Fibroblast of skin of right biceps (primary cell): ENCODE measurements at places on chromosomes 5 and 9.

DNA sequence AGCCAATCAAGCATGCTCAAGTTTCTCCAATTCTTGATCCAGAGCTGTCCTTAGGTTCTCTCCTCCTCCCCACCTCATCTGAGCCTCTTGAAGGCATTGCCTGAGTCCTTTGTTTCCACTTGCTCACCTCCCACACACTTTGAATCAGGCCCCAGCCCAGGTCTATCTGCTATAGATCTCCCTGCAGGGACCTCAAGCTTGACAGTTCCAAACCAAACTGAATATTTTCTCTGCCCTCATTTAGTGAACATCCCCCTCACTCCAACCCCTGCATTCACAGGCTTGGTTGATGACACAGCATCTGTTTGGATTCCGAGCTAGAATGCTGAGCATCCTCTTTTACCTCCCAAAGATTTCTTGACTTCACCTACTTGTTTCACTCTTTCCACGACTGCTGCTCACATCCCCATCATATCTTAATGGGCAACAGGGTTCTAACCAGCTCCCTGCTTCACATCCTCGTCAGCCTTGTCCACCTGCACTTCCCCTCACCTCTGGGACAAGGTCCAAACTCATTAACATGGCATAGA is 474.5 kb downstream of the ZSWIM6 start:
- peak; percentile 9 for DNase-seq

DNA sequence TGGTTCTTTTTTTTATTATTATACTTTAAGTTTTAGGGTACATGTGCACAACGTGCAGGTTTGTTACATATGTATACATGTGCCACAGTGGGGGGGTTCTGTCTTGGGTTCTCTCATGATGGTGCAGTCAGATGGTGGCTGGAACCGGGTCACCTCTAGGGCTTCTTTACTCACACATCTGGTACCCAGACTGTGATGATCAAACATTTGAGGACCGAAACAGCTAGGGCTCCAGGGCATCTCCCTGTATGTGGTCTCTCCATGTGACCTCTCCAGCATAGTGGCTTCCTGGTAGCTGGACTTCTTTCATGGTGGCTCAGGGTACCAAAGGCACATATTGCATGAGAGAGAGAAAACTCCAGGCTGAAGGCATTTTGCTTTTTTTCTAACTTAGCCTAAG is 9.8 kb upstream of the CRHBP start:
- DNase-seq: no peak

- peak; percentile 3 for DNase-seq
Measured at GRCh38 chr5:180491496-180491895, 2.7 kb upstream of the CNOT6 start.

- DNase-seq: no peak
Measured at GRCh38 chr5:42531611-42532010, 108.4 kb downstream of the GHR start.

DNA sequence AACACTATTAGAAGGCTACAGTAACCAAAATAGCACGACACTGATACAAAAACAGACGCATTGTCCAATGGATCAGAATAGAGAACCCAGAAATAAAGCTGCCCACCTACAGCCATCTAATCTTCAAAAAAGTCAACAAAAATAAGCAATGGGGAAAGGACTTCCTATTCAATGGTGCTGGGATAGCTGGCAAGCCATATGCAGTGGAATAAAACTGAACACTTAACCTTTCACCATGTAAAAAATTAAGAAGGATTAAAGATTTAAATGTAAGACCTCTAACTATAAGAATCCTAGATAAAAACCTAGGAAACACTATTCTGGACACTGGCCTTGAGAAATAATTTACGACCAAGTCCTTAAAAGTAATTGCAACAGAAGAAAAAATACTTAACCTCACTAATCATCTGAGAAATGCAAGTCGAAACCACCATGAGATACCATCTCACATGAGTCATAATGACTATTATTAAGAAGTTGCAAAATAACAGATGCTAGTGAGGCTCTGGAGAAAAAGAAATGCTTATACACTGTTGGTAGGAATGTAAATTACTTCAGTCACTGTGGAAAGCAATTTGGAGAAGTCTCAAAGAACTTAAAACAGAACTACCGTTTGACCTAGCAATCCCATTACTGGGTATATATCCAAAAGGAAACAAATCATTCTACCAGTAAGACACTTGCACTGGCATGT is 203.3 kb upstream of the CDH9 start:
- peak; percentile 98 for DNase-seq

GRCh38 chr9:117247266-117247665 is 167.6 kb downstream of the ASTN2 start:
- DNase-seq: no peak

- no peak for DNase-seq
Measured at GRCh38 chr9:106964822-106965525, 102.0 kb downstream of the ZNF462 start.

- DNase-seq: no peak
Measured at GRCh38 chr5:105812304-105812703, 1858.4 kb downstream of the EFNA5 start.

DNA sequence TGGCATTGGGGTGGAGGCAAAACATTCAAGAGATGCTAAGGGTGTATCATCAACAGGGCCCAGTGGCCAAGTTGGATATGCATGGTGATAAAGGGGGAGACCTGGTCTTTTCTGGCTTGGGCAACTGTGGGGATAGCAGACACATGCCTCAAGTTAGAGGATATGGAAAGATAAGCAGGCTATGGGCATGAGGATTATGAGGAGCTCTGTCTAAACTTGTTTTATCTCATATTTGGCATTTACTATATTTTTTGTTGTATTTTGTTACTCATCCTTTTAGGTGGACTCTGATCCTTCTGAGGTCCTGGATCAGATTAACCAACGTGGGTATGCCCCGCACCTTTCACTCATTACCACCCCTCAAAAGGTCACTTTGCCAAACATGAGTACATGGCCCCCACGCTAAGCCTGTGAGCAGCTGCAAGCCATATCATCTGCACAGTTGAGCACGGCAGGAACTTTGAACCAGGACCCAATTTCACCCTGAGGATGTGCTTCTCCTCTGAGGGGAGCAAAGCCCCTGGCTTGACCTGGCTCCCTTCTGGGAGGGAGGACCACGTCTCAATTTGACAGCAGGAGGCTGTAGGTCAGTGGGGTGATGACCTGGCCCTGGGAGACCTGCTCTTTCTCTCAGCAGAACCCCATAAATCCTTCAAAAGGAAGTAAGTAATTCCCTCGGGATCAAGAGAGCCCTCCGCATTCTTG is 71.1 kb upstream of the CD180 start:
- DNase-seq: no peak

- no peak for DNase-seq
Measured at GRCh38 chr9:68480807-68481206, 59.9 kb downstream of the TMEM252 start.

DNA sequence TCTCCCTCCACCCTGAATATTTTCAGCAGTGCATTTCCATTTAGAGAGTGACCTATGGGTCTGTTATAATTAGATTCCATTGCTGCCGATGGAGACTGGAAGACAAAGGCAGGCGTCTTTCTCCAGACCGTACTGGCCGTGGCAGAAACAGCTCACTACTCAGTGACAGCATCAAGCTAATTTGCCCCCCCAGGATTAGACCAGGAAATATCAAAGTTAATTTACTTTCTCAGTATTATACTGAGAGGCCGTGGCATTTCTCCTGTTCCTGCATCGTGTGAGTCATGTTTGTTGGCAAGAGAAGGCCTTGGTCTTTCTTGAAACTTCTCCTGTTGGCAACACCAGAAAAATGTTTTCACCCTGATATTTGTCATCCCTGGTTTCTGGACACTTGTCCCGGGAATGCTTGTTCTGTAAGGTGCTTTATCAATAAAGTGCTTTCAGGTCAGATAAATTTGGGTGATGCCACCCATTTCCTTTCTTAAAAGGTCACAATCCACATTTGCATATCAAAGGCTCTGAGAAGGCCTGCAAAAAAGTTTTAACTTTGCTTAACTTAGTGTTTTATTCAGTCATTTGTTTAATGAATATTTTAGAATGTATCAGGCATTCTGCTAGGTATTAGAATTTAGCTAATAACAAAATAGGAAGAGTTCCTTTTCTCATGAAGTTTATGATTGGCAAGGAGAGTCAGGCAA is 28.4 kb downstream of the SV2C start:
- DNase-seq: no peak

DNA sequence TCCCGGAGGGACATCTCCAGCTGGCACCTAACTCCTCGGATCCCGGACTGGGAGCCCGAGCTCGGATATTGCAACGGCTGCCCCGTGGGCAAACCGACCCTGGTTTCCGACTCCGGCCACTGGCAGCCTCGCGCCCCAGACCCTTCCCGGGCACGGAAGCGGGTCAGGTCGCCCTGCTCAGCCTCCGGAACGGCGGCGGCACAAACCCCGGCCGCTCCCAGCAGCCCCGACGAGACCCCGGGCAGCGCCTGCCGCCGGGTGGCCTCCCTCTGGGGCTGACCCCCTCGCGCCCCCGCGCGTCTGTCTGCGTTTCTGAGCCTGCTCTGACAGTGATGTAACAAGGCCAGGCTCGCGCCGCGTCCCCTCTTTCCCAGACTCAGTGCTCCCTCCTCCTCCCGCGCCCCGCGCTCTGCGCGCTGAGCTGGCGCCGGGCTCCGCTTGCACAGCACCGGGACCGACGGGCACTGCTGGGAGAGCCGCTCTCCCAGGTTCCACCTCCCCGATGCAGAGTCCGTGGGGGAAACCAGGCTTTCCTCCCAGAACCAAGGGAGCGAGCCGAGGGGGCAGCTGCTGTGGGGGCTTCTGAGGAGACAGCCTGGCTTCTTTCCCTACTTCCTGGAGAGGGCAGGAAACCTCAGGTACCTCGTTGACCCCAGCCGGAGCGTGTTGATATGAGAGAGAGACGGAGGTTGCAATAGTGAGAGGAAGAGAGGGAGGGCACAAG is at the start of gene TMEM215:
Gene TMEM215, plus strand, starts transcription at position 373 of the 724 bp plus-strand sequence. CDS start 644 bp downstream, outside the sequence.
- peak; percentile 8 for DNase-seq

- no peak for DNase-seq
Measured at GRCh38 chr5:76099756-76100155, 16.6 kb downstream of the SV2C start.

GRCh38 chr9:120892748-120893610 is 16.0 kb upstream of the PHF19 start:
- peak; percentile 74 for DNase-seq

DNA sequence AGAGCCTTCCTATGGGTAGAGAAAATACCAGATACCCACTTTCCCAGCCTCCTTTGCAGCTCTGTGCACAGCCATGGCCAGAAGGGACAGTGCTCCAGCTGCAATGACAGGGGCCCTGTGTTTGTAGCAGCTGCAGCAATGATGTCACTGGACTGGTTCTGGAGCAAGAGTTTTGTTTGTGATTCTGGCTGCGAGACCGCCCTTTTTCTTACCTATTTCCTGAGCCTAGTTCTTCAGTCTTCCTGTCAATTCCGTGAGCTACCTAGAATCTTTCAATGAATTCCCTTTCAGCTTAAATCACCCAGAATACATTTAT is 10.0 kb upstream of the BOD1 start:
- DNase-seq: no peak

DNA sequence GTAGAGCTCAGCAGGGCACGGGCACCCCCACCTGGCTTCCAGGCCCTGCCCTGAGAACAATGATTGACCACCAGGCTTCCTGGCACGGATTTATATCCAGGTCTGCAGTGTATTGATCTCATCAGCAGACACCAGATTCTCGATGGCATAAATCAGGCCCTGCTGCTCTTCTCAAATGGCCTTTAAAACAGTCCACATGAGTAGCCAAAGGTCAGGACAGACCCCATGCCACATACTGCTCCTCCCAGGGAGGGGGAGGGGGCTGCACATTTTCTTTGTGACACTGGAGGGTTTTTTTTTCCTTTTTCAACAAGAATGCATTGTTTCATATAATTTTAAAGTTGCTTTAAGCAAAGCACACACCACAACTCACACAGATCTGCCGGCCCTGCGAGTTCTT is 85.4 kb downstream of the SEMA4D start:
- DNase-seq: no peak

DNA sequence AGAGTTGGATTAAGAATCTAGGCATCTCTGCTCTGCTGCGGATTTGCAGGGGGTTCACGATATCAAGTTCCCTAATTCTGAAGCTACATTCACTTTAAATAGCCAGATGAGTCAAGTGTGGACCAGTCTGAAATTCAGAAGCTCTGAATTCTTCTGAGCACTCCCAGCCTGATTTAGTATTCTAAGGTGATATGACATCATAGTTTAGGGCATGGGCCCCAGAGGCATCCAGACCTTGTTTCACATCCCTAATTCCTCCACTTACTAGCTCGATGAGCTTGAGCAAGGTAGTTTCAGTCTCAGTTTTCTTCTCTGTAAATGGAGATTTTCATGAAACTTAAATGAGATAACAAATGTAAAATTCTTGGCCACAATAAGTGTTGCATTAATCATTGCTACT is 65.2 kb downstream of the TMEM167A start:
- peak; percentile 1 for DNase-seq

DNA sequence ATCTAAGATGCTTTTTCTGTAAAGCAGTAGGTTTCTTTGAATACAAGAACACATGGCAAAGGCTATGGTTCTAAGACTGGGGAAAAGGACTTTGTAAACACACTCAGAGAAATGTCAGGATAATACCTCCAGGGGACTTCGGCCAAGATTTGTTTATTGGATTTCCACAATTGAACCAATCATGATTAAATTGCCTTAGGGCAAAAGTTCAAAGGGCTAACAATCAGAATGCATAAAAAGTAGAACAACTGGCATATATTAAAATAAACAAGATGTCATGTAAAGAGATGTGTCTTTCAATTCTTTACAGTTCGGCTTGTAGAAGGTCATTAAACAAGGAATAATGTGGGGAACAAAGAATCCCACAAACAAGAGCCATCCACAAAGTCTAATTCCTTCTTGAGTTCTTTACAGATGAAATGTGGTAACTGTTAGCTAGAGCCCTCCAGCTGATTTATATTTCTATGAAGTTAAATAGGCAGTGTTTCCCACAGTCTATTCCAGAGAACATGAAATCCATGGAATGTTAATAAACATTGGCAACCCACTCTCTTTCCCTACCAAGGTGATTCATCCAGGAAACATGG is 565.5 kb downstream of the ZNF608 start:
- DNase-seq: peak; percentile 72

- peak; percentile 25 for DNase-seq
Measured at GRCh38 chr5:59722874-59723273, 170.7 kb downstream of the PDE4D start.

- no peak for DNase-seq
Measured at GRCh38 chr5:141729387-141730006, 47.5 kb upstream of the ARAP3 start.

GRCh38 chr9:126703002-126703865 is 89.5 kb downstream of the LMX1B start:
- no peak for DNase-seq

DNA sequence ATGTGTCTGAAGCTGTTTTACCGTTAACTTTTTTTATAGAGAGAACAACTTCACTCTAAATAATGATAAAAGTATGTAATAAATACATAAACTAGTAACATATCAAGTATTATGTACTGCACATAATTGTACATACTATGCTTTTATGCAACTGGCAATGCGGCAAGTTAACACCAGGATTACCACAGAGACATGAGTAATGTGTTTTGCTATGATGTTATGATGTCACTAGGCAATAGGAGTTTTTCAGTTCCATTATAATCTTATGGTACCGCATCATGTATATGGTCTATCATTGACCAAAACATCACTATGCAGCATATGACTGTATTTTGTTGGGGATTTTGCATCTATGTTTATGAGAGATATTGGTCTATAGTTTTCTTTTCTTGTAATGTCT is 326.4 kb upstream of the TARS1 start:
- DNase-seq: no peak
